Effector memory CD4-positive, alpha-beta T cell (primary cell): ENCODE measurements at places on chromosomes 4 and X.

- DNase-seq, result no peak
Measured at GRCh38 chr4:110615353-110616237, 7.3 kb downstream of the PITX2 start.

GRCh38 chr4:183408796-183409195 is 35.6 kb upstream of the CDKN2AIP start:
- no peak for DNase-seq

- no peak for DNase-seq
Measured at GRCh38 chr4:5630762-5631161, 77.6 kb downstream of the EVC2 start.

GRCh38 chrX:65997978-65998717 is 41.7 kb downstream of the VSIG4 start:
- DNase-seq, result no peak

DNA sequence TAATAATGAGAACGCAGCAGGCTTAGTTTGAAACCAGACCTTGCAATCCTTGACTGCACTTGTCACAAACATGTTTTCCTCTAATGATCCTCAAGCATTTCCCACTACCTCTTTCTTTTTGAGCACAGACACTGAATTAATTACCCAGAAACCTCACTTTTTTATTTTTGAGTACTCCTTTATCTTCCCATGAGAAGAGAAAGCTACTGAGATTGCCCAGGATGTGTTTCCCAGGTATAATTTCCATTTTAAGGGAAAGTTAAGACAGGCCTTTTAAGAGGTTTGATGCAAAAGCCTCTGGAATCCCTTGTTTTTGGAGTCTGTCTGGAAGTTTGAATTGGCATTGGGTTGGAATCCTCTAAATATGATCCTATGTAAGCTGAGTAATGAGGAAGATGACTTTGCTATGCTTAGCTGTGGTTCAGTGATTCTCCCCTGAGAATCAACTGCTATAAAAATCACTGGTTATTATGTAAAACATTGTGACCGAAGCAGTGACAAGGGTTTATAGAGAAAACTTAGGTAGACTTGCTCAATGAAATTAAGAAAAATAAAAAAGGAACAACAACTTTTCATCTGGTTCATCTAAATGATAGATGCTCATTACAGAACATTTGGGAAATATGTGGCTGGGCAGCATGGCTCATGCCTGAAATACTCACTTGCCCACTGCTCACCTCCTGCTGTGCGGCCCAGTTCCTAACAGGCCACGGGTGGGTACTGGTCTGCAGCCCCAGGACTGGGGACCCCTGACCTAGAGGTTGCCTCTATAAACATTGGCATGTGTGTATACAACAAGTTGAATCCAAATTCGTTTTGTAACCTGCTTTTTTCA is 10.8 kb upstream of the RHOH start:
- no peak for DNase-seq

DNA sequence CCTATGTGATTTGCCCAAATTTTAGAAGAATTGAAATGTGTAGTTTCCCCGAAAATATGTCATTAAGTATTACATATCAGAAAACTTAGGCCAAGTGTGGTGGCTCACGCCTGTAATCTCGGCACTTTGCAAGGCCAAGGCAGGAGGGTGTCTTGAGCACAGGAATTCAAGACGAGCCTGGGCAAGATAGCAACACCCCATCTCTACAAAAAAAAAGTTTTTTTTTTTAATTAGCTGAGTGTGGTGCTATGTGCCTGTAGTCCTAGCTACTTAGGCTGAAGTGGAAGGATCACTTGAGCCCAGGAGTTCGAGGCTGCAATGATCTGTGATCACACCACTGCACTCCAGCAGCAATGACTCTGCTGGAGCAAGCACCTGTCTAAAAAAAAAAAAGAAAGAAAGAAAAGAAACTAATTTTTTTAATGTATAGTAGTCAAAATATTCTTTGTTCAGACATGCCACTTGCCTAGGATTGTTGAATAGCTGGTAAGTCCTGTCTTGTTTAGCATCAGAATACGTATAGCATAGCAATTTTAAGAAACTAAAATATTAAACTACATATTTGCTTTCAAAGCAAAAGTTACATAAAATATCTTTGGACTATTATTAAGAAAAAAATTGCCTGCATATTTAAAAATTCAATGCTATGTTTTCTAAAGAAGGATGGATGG is 40.1 kb upstream of the GAB1 start:
- DNase-seq, result no peak

GRCh38 chr4:168263039-168263438 is 55.5 kb downstream of the DDX60 start:
- DNase-seq, result no peak

DNA sequence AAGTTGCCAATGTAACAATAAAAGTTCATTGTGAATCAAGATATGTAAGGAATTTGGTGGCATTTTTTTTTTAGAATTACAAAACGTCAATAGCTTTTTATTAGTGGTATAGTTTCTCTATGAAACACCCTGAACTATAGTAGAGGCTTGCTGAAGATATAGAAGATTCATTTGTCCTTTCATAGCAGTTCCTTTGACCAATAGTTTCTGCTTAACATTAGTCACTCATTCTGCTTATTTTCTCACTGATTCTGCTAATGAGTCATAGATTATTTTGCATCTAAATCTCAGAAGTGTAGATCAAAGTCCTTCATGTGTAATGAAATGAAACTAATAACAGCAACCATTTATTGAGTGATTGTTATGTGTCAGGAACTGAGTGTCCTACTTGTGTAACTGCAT is 205.0 kb upstream of the TET2 start:
- DNase-seq, result no peak
